T-helper 2 cell treated with Interferon-gamma antibody and Interleukin-4, amounts not matched to agents 5 μg/mL and 100 μg/mL, for 36 hours (primary cell): ENCODE measurements at places on chromosomes 1 and 21.

GRCh38 chr1:42851420-42851819 is 5.0 kb downstream of the ZNF691 start:
- H3K4me1 ChIP-seq = peaks cover 23% of the 10 kb centered on the region
- H3K27me3 ChIP-seq = no peaks in the 10 kb centered on the region
- no peak overlapping the region for H3K4me3 ChIP-seq

- H3K27me3 ChIP-seq = no peaks in the 10 kb centered on the region
- DNase-seq = peak; percentile 43
Observed at GRCh38 chr1:5994713-5995621, 2.7 kb upstream of the NPHP4 start.

DNA sequence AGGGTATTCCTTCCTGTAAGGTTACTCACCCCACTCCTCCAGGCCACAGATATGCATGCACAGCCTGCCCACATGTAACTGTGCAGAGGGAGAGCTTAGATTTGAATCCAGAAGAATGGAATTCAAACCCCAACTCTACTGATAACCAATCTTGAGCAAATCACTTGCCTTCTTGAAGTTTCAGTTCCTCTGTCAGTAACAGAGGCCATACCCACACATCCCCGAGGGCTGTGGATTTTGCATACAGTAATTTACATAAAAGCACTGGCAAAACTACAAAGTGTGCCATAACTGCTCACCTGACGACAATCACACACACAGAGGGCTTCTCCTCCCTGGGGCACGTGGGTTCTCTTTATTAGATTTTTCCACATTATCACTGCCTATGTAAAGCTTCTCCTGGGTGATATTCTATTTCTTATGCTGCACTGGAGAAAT is 18.6 kb downstream of the CD247 start:
- peaks cover 71% of the 10 kb centered on the region for H3K4me1 ChIP-seq
- peaks cover 84% of the 10 kb centered on the region for H3K36me3 ChIP-seq
- H3K27ac ChIP-seq = peak overlapping the region; percentile 86
- H3K27me3 ChIP-seq = no peaks in the 10 kb centered on the region
- peak; percentile 67 for DNase-seq

- peaks cover 24% of the 10 kb centered on the region for H3K36me3 ChIP-seq
- DNase-seq = no peak
- H3K4me3 ChIP-seq = peak overlapping the region; percentile 90
- H3K4me1 ChIP-seq = peaks cover 33% of the 10 kb centered on the region
- H3K27me3 ChIP-seq = no peaks in the 10 kb centered on the region
- H3K27ac ChIP-seq = no peak overlapping the region
Observed at GRCh38 chr1:39407510-39407895, 83.9 kb upstream of the BMP8A start.

GRCh38 chr1:16248603-16249516 is 11.9 kb upstream of the CPLANE2 start:
- no peak for DNase-seq
- H3K27ac ChIP-seq = no peak overlapping the region
- H3K4me1 ChIP-seq = peaks cover 6% of the 10 kb centered on the region
- H3K27me3 ChIP-seq = no peaks in the 10 kb centered on the region
- H3K4me3 ChIP-seq = no peak overlapping the region

- no peak for DNase-seq
- H3K27me3 ChIP-seq = no peaks in the 10 kb centered on the region
- no peaks in the 10 kb centered on the region for H3K4me1 ChIP-seq
- no peak overlapping the region for H3K27ac ChIP-seq
- no peaks in the 10 kb centered on the region for H3K36me3 ChIP-seq
Observed at GRCh38 chr21:23160914-23161313, 2162.7 kb downstream of the NCAM2 start.
